ENCODE measurements at places on chromosomes 16 and 17.

- DNase-seq: no peak
Observed at GRCh38 chr17:81964081-81964849, 3.3 kb upstream of the NOTUM start.

DNA sequence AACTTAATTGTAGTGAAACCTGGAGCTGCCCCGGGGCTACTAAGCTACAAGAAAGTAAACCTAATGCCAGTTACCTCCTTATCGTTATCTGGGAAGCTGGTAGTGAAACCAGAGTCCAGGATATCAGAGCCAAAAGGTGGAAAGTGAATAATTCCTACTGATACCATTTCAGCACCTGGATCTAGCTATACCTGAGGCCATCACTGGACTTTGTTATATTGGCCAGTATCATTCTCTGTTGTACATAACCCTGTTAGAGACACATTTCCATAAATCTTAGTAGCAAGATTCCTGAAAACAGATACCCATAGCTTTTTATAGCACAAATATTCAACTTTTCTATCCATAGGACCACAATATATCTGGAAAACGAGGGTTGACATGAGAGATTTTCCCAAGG is 538.0 kb downstream of the GRIN2A start:
- no peak for DNase-seq

DNA sequence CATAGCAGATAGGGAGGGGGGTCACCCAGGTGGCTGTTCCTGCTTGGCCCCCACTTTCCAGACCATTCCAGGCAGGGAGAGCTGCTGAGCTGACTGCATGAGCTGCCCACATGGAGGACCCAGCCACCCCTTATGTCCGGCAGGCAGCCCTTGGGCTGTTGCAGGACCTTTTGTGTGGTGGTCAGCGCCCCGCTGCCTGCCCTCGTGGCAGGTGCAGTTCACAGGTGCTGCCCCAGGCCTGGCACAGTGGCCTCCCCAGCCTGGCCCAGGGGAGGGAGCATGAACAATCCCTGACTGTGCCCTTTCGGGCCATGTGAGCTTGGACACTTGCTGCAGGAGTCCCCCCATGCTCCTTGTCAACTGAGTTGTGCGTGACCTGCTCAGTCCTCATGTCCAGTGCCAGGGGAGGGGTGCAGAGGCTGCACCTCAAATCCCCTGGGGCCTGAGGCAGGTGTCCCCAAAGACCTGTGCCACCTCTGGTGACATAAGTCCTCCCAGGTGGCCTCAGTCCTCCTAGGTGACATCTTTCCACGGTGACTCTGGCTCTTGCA is 8.6 kb downstream of the TBC1D26 start:
- no peak for DNase-seq

GRCh38 chr16:9821331-9821730 is 360.9 kb downstream of the GRIN2A start:
- no peak for DNase-seq

- no peak for DNase-seq
Observed at GRCh38 chr16:85274924-85275323, 162.7 kb upstream of the CIBAR2 start.

DNA sequence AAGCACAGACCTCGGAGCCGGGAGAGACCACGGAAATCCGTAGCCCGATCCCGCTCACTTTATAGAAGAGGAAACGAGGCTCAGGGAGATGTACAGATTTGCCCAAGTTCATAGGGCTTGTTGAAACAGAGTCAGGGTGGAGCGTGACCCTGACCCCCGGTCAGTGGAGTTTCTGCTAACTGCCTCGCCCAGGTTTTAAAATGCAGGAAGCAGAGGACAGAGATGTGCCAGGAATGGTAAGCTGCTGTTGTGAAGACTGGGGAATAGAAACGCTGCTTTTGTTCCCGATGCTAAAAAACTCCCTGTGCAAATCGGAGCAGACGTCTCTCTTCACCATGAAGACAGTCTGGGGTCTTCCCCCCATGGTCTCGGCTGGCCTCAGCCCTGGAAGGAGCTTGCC is 403.0 kb downstream of the SEC14L1 start:
- no peak for DNase-seq

DNA sequence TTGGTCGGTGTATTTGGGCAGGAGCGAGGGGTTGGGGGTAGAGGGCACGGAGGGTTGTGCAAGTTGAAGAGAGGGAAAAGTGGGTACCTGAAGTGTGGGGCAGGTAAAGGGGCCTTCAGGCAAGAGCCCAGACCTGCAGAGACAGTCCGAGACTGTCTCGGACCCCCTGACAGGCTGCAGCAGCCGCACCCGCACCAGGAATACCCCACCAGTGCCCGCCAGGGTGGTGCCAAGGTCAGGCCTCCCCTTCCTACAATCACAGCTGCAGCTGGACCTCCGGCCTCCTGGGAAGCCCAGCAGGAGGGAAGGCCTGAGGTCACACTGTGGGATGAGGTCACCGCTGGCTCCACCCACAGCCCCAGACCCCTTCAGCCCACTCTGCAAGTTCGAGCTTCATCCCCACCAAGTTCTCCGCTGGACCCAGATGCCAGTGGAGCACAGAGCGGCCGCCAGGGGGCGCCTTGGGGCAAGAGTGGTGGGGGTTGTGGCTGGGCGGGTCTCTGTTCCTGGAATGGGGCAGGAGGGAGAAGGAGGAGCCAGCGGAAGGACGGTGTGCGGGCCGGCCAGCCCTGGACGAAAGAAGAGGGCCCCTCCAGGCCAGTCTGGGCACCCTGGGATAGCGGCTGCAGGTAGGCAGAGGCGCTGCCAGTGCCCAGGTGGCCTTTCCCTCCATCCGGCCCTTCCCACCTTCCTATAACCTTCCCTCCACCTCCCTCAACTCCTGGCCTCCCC is at the start of gene HSD3B7:
Gene HSD3B7 (plus strand): TSS at position 539 of the 732 bp plus-strand sequence. CDS start 452 bp downstream, outside the sequence.
- no peak for DNase-seq

DNA sequence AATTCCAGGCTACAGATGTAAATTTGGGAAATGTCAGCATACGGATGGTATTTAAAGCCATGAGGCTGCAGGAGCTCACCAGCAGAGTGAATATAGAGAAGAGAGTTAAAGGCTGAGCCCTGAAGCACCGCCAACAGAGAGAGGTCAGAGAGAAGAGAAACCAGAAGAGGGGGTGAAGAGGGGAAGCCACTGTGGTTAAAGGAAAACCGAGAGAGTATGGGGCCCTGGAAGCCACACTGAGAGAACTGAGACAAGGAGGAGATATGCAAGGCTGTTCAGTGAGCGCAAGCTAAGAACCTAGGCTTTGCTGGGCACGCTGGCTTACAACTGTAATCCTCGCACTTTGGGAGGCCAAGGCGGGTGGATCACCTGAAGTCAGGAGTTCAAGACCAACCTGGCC is 24.6 kb downstream of the COPRS start:
- DNase-seq: no peak

GRCh38 chr17:72365857-72366414 is 245.1 kb downstream of the SOX9 start:
- no peak for DNase-seq

DNA sequence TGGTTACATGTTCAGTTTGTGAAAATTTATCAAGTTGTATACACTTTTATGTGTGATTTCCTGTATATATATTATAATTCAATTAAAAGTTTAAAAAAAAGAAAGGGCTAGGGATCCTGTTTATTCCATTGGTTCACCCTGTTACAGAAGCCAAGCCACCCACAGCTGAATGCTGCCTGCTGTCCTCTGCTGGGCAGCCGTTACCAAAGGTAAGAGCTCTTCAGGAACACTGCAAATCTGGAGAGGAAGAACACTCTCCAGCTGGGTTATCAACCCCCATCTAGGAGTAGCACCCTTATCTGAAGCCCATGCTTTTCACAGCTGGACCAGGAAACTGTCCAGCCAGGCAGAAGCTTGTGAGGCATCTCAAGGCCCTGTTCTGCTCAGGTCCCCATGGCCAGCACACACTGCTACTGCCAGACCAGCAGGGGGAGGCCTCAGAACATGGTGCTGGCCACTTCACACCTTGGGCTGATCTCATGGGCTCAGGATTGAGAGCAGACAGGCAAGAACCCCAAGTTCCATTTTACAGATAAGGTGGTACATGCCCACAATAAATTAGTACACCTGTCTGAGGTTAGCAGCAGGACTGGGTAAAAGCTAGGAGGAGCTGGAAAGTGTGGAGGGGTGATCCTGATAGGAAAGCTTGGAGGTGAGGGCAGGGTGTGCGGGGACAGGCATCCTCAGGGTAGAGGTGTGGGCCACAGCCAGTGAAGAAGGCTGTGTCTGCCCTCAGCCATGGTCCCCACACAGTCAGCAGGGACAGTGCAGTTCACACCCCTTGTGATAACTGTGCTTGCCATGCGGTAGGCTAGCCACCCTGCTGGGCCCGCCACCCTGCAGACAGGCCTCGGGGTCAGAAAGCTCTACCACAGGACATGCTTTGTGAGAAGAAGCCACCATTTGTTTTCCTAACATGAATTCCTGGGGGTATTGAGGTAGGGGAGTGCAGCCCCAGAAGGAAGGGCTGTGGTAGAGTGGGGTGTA is 54.3 kb upstream of the SREBF1 start:
- no peak for DNase-seq

DNA sequence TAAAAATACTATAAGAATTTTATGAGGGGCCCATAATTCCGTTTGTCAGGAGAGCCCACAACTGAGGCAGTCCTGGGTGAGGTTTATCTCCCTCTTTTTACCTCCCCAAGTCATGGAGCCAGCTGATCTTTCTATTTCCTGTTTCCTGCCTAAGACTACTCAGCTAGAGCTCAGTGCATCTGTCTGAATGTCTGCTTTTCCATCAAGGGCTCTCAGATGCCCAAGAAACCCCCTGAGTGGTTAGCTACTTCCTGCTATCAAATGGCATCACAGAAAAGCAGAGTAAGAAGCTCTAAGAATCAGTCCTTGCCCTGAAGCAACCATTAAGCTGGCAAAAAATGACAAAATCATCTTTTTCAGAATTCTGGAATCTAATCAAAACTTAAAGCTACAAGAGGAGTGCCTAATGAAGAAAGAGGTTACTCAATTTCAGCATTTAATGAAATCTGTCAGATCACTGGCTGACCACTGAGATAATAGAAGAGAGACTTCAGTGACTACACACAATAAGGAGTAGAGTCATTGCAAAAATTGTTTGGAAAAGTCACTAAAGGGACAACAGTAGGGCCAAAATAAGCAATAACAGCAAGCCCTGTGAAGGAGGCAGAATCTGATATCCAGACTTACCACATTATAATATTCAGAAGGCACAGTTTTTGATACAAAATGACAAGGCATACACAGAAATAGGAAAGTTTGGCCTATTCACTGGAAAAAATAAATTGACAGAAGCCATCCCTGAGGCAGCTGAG is 150.1 kb downstream of the CYB561 start:
- no peak for DNase-seq

GRCh38 chr16:87165151-87165550 is 152.0 kb downstream of the C16orf95 start:
- DNase-seq: no peak

- no peak for DNase-seq
Observed at GRCh38 chr17:41528959-41529353, 848 bp upstream of the KRT19 start.

- no peak for DNase-seq
Observed at GRCh38 chr17:82287868-82288801, 14.6 kb upstream of the CSNK1D start.

GRCh38 chr17:8887301-8887700 is 19.8 kb upstream of the PIK3R6 start:
- DNase-seq: no peak

DNA sequence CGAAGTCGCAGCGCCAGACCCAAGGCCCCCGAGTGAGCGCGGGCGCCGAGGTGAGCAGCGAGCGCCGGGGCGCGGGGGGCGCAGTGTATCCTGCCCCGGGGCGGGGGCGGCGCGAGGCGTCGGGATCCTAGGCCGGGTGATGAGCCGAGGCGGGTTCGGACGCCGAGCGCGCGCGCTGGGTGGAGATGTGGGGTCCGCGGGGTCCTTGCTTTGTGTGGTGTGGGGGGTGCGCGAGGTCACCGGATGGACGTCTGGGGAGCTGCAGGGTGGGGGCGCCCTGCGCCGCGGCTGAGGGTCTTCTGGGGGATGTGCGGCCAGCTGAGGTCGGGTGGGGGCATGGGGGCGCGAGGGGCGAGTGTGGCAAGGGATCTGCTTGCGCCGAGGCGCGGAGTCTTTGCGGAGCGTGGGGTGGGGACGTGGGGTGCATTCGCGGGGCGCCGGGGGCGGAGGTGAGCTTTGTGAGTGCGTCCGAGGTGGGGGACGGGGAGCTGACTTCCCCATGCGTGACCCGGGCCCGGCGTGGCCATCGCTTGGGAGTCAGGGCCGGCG is 560 bp downstream of the RAI1 start:
- no peak for DNase-seq

DNA sequence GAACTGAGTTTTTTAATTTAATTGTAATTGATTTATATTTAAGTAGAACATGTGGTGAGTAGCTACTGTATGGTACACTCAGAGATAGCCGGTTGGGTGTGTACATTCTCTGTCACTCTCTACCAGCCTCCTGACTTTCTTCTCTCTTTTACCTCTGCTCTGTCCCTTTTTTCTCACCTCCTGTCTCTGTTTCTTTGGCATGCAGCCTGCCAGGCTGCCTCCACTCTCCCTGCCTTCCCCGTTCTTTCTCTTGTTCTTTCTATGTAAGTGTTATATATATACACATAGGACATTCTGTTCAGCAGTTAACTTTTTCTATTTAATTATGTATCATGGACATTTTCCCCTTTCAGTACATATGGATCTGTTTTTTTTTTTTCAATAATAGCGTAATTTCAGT is 50.8 kb downstream of the MRTFB start:
- DNase-seq: no peak

DNA sequence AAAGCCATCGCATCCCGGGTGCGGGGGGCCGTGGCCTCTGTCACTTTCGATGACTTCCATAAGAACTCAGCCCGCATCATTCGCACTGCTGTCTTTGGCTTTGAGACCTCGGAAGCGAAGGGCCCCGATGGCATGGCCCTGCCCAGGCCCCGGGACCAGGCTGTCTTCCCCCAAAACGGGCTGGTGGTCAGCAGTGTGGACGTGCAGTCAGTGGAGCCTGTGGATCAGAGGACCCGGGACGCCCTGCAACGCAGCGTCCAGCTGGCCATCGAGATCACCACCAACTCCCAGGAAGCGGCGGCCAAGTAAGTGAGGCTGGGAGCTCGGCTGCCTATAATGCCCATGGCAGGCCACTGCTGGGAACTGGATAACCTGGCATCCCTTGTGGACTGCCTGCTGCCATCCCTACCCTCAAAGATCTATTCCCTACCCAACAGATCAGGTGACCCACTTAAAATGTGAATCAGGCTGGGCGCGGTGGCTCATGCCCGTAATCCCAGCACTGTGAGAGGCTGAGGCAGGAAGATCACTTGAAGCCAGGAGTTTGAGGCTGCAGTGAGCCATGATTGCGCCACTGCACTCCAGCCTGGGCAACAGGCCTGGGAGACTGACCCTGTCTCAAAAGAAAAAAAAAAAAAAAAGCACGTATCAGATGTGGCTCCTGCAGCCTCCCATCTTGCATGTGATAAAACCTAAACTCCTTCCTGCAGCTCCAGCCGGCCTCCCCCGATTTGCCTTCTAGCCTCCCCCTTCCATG is 18.3 kb downstream of the CDIPT start:
- DNase-seq: no peak

- no peak for DNase-seq
Observed at GRCh38 chr16:73043828-73044467, 4.0 kb downstream of the ZFHX3 start.

GRCh38 chr17:47870056-47870455 is 19.1 kb upstream of the SP6 start:
- no peak for DNase-seq

Data from cortex of kidney (tissue), 1 donor.